ENCODE measurements at places on chromosomes 6 and 20. TPM values are rescaled to one million over a fixed set of nuclear protein-coding genes. Genes with fewer than 3 reads are reported as not detected.

C6orf52 gene
- total RNA-seq, result 4.8 TPM

BPIFB2 gene
- total RNA-seq, result not detected

AARS2 gene
- total RNA-seq, result 28.8 TPM

NKX2-2 gene
- total RNA-seq, result 15.5 TPM

ZNF311 gene
- 0.91 TPM for total RNA-seq

KHDRBS2 gene
- 9.7 TPM for total RNA-seq

DNA sequence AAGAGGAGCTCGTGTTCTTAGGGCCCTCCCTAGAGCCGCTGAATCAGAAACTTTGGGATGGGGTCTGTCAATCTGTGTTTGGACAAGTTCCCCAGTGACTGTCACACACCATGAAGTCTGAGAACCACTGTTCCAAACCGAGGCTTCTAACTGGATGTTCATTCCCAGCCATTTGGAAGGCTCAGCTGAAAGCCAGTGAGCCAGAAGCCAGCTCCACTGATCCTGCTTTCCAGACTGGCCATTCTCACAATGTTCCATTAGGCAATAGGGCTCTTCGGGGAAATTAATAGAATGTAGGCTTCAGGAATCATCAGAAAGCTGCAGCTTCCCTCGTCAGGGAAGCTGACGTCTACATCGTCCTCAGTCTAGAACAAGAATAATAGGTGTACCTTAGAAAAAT, 90.8 kb upstream of the QKI start:
- DNase-seq, result no peak
- H3K4me1 ChIP-seq, result peaks cover 19% of the 10 kb centered on the region
- H3K36me3 ChIP-seq, result no peaks in the 10 kb centered on the region
- no peak overlapping the region for H3K4me3 ChIP-seq
- H3K27me3 ChIP-seq, result peaks cover 10% of the 10 kb centered on the region

DNA sequence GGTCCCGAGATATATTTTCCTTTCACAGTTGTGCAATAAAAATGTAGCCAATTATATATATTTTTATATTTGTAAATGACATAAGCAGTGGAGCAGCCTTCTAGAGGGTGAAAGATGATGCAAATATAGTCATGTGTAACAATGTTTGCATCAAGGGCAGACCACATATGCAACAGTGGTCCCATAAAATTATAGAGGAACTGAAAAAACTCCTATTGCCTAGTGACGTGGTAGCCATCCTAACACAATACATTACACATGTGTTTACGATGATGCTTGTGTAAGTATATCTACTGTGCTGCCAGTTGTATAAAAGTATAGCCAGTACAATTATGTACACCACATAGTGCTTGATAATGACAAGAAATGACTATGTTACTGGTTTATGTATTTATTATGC, 162.8 kb downstream of the ZFAND3 start:
- no peaks in the 10 kb centered on the region for H3K36me3 ChIP-seq
- DNase-seq, result no peak
- no peak overlapping the region for H3K27ac ChIP-seq
- H3K27me3 ChIP-seq, result no peaks in the 10 kb centered on the region
- peaks cover 40% of the 10 kb centered on the region for H3K4me1 ChIP-seq
- H3K4me3 ChIP-seq, result no peak overlapping the region

GRCh38 chr6:113723182-113723581, 134.0 kb upstream of the MARCKS start:
- H3K36me3 ChIP-seq, result no peaks in the 10 kb centered on the region
- H3K4me1 ChIP-seq, result no peaks in the 10 kb centered on the region
- no peak overlapping the region for H3K27ac ChIP-seq
- no peak overlapping the region for H3K4me3 ChIP-seq

DNA sequence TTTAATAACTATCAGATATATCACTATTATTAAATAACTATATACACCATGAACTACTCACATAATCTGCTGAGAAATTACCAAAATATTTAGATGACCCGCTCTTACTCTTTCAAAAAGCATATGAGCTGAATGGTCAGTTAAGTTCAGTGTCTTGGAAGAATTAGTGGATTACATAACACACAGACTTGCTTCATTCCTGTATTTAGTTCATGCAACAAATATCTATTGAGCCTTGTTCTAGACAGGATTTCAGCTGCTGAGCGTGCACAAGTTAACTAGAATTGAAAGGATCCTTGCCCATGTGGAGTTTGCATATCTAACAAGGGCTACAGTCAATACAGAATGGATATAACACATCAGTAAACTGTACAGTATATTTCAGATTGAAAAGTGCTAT, 566.2 kb downstream of the CBLN4 start:
- no peaks in the 10 kb centered on the region for H3K27me3 ChIP-seq
- H3K27ac ChIP-seq, result no peak overlapping the region
- no peaks in the 10 kb centered on the region for H3K36me3 ChIP-seq
- no peaks in the 10 kb centered on the region for H3K4me1 ChIP-seq
- H3K4me3 ChIP-seq, result no peak overlapping the region

DNA sequence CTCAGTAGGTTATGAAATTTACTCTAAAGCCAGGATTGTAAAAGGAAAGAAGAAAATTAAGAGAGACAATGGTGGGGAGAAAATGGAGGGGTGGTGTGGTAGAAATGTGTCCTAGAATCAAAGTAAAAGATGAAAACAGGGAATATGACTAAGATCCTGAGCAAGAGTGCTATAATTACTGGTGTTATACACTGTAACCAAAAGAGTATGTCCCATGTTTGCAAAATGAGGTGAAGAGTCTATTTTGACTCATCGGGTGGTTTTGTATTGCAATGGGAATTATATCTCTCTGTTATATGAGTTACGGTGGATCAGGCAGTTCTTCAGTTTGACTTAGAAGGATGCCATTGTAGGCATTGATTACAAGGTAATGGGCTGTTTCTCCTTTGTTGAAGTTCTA, 8.5 kb downstream of the L3MBTL3 start:
- no peak for DNase-seq
- no peak overlapping the region for H3K27ac ChIP-seq
- peaks cover 1% of the 10 kb centered on the region for H3K4me1 ChIP-seq
- peaks cover 3% of the 10 kb centered on the region for H3K27me3 ChIP-seq
- no peak overlapping the region for H3K4me3 ChIP-seq

- H3K4me1 ChIP-seq, result no peaks in the 10 kb centered on the region
- H3K27ac ChIP-seq, result no peak overlapping the region
- H3K4me3 ChIP-seq, result no peak overlapping the region
These were observed 58.9 kb upstream of the SERINC1 start for GRCh38 chr6:122530440-122531046.

DNA sequence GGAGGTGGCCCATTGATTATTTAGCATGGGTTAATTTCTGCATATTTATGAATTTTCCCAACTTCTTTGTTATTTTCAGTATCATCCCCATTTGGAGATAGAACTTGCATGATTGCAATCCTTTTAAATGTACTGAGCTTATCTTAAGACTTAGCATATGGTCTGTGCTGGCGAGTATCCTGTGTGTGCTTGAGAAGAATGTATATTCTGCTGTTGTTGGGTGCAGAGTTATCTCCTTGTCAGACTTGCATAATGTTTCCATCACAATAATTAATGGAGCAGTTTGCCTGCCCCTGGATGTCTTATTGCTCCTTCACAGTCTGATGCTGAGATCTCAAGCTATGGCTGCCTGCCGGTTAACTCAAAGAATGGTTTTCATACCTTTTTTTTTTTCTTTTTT, 112.6 kb downstream of the CDYL start:
- H3K27me3 ChIP-seq, result no peaks in the 10 kb centered on the region
- no peak for DNase-seq
- H3K27ac ChIP-seq, result no peak overlapping the region
- H3K36me3 ChIP-seq, result peaks cover 6% of the 10 kb centered on the region

DNA sequence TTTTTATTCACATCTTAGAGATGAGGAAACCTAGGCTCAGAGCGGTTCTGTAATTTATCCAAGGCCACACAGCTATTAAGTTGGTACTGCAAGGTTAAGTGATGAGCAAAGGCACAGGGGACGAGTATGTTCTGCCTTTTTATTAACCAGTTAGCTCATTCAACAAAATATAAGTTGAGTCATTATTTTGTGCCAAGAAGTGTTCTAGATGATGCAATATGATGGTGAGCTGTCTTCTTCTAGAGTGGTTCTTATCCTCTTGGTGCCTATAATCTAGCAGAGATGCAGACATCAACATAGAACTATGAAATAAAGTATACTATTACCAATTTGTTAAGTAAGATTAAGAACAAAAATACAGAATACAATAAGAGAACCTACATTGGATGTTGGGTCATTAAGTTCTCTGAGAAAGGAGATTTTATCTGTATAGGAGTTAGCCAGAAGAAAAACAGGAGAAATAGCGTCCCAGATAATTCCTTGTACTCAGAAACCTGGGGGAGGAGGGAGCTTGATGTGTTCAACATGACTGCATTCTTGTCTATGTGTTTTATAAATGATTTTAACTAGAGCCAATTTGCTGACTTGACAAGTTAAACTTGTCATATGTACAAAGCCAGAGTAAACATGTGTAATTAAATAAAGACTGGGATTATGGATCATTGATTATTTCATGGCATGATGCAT, 122.3 kb downstream of the TBXT start:
- no peak overlapping the region for H3K27ac ChIP-seq
- no peaks in the 10 kb centered on the region for H3K27me3 ChIP-seq
- no peak for DNase-seq
- H3K4me1 ChIP-seq, result peaks cover 6% of the 10 kb centered on the region

DNA sequence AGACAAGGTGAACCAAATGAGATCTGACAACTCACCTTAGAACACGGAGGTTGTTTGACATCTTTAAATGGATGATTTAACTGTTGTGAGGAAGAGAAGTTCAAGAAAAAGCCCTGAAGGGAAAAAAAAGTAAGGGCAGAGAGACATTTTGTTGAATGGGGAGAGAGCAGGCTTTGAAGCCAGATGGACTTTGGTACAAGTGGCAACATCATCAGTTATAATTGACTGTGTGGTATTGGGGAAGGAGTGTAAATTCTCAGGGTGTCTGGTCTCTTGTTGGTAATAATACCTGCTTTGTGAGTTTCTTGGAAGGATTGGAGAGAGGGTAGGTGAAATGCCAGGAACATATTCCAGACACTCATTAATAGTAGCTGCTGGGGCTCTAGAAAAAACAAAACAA, 21.6 kb downstream of the OGFRL1 start:
- no peak overlapping the region for H3K4me3 ChIP-seq
- no peaks in the 10 kb centered on the region for H3K36me3 ChIP-seq
- H3K4me1 ChIP-seq, result peaks cover 9% of the 10 kb centered on the region
- no peak overlapping the region for H3K27ac ChIP-seq

DNA sequence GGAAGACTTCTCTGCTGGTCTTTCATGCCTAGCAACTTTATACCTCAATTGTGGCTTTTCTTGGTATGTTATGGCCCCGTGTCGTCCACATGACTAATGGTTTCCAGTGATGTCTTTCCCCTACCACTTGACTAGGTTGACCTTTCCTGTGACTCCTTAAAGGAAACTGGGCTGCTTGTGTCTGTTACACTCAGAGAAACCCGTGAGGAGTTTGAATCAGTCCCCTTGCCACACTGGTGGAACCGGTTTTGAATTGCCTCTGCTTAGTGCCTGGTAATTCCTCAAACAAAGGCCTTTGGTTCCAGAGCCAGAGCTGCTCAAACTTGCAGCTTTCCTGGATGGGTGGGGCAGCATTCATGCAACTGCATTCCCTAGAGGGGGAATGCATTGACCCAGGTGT, 21.9 kb downstream of the ECT2L start:
- H3K4me1 ChIP-seq, result peaks cover 50% of the 10 kb centered on the region
- peaks cover 3% of the 10 kb centered on the region for H3K27me3 ChIP-seq
- peak; percentile 73 for DNase-seq
- no peaks in the 10 kb centered on the region for H3K36me3 ChIP-seq
- peak overlapping the region; percentile 20 for H3K4me3 ChIP-seq
- peak overlapping the region; percentile 99 for H3K27ac ChIP-seq

- no peaks in the 10 kb centered on the region for H3K27me3 ChIP-seq
- H3K4me1 ChIP-seq, result peaks cover 1% of the 10 kb centered on the region
- no peak for DNase-seq
These were observed 31.1 kb downstream of the MYB start for GRCh38 chr6:135212020-135212806.

DNA sequence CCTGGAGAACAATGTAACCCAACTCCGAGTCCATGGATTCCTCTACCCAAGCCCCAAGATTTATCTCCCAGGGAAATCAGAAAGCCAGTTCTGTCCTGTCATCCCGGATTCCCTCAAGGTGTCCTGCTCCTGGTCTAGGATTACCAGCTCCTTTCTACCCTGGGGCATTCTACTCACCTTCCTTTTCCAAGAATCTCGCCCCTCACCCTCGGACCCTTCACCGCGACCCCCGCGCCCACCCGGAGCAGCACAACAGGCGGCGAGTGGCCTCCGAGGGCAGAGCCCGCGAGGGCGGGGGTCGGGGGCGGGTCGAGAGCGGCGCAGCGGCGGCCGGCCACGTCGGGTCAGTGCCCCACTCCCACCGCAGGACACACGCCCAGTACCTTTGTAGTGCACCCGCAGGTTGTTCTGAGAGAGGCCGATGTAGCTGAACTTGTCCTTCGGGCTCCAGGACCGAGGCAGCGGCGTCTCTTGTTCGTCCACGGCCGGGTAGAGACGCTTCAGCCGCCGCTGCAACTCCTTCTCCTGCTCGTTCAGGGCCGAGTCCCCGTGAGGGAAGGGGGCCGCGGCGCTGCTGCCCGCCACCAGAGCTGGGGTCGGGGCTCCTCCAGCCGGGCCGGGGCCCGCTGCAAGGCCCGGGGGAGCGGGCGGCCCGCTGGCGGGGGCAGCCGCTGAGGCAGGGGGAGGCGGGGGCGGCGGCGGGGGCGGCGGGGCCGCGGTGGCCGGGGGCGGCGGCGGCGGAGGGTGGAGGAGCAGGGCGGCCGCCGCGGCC, 897 bp downstream of the RANBP9 start:
- H3K27me3 ChIP-seq, result no peaks in the 10 kb centered on the region
- H3K36me3 ChIP-seq, result peaks cover 4% of the 10 kb centered on the region
- DNase-seq, result peak; percentile 45
- peak overlapping the region; percentile 87 for H3K4me3 ChIP-seq
- H3K4me1 ChIP-seq, result peaks cover 31% of the 10 kb centered on the region

GRCh38 chr20:39291301-39291700, 329.2 kb downstream of the DHX35 start:
- peaks cover 4% of the 10 kb centered on the region for H3K36me3 ChIP-seq
- no peak overlapping the region for H3K27ac ChIP-seq
- H3K4me3 ChIP-seq, result no peak overlapping the region
- H3K27me3 ChIP-seq, result no peaks in the 10 kb centered on the region
- DNase-seq, result no peak

- no peak for DNase-seq
- no peak overlapping the region for H3K27ac ChIP-seq
- H3K4me3 ChIP-seq, result no peak overlapping the region
- peaks cover 17% of the 10 kb centered on the region for H3K4me1 ChIP-seq
- peaks cover 6% of the 10 kb centered on the region for H3K27me3 ChIP-seq
These were observed 190.3 kb upstream of the SLC24A3 start for GRCh38 chr20:19022118-19022575.

DNA sequence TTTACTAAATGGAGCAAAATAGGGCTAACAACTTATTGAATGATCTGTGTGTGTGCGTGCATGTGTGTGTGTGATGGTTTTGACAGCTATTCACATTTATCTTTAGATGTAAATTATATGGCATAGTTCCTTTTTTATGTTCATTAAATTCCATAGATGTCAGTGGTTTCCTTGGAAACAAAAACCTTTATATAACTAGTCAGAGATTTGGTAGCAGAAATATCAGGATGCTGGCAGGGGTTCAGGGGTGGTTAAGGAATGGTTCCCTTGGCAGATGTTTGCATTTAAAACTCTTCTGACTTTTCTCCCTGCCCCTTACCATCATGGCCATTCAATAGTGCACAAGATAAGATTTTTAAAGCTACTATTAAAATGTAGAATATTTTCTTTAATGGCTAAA, 256.6 kb downstream of the PLCB1 start:
- no peak overlapping the region for H3K4me3 ChIP-seq
- no peaks in the 10 kb centered on the region for H3K36me3 ChIP-seq
- no peaks in the 10 kb centered on the region for H3K27me3 ChIP-seq

GRCh38 chr6:137878486-137879285, 11.6 kb downstream of the TNFAIP3 start:
- peaks cover 2% of the 10 kb centered on the region for H3K27me3 ChIP-seq
- no peak for DNase-seq
- peaks cover 9% of the 10 kb centered on the region for H3K36me3 ChIP-seq
- no peak overlapping the region for H3K4me3 ChIP-seq
- no peak overlapping the region for H3K27ac ChIP-seq

All from progenitor cell of endocrine pancreas (in vitro differentiated cells).